Prostate gland (tissue), 2 donors: ENCODE measurements at places on chromosomes 12 and 14.

DNA sequence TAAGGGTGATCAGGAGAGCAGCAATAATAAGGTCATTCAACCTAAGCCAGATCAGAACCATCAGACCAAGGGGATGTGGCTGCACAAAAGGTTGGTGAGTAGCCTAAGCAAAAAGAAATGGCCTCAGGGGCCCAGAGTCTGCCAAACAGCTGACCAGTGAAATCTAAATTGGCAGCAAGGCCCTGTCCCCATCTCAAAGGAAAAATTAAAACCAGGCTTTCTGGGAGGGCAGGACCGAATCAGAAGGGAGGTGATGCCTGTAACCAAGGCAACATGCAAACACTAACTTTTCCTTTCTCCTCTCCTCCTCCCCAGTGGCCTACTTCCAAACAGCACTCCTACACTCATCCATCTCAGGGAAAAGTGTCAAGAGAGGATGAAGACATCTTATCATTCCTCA lies 256.4 kb downstream of the NUAK1 start:
- no peak for DNase-seq
- H3K4me1 ChIP-seq: no peaks in the 10 kb centered on the region
- no peaks in the 10 kb centered on the region for H3K27me3 ChIP-seq
- H3K36me3 ChIP-seq: no peaks in the 10 kb centered on the region
- H3K27ac ChIP-seq: no peak overlapping the region

DNA sequence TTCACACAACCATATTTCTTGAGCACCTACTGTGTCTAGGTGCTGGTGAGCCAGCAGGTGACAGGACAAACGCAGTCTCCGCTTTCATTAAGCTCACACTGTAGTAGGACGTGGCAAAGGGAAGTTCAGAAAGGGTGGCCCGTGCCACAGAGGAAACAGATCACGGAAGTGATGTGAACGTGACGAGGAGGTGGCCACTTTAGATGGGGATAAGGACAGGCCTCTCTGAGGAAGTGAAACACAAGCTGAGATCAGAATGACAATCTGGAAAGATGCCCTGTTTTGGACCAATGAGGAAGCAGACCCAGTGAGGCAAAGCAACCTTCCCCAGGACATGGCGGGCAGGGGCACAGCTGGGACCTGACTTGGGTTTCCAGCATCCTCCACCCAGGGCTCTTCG lies 127.4 kb upstream of the PRMT8 start:
- no peaks in the 10 kb centered on the region for H3K4me1 ChIP-seq
- no peak overlapping the region for H3K27ac ChIP-seq
- DNase-seq: no peak
- H3K27me3 ChIP-seq: no peaks in the 10 kb centered on the region

DNA sequence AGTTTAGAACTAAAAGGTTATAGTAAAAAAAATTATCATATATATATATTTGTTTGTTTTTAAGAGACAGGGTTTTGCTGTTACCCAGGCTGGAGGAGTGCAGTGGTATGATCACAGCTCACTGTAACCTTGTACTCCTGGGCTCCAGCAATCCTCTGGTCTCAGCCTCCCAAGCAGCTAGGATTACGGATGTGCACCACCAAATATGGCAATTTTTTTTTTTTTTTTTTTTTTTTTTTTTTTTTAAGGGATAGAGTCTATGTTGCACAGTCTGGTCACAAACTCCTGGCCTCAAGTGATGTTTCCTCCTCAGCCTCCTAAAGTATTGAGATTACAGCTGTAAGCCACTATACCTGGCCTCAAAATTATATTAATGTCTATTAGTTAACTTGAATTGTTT lies 48.7 kb downstream of the PAPLN start:
- H3K27me3 ChIP-seq: no peaks in the 10 kb centered on the region
- no peaks in the 10 kb centered on the region for H3K36me3 ChIP-seq
- no peak overlapping the region for H3K4me3 ChIP-seq
- no peaks in the 10 kb centered on the region for H3K4me1 ChIP-seq

DNA sequence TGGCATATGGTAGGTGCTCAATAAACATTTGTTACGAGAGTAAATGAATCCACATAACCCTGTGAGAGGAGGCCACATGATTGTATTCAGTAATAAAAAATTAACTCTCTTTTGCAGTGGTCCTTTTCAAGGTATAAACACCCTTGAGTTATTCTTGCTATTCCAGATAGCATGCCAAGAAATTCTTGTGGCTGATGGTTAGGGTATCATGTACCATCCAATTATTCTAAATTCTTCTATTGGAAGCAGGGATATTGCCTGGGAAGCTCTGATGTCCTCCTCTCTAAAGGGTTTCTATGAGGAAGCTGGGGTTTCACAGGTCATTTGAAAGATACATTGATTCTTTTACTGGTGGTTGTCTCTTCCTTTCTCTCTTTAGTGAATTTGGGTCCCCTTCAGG lies 10.1 kb downstream of the AKAP6 start:
- no peak overlapping the region for H3K4me3 ChIP-seq
- no peaks in the 10 kb centered on the region for H3K27me3 ChIP-seq
- no peaks in the 10 kb centered on the region for H3K36me3 ChIP-seq

GRCh38 chr14:56172571-56172971 lies 54.4 kb downstream of the PELI2 start:
- no peak overlapping the region for H3K27ac ChIP-seq
- H3K4me1 ChIP-seq: peaks cover 3% of the 10 kb centered on the region
- DNase-seq: no peak
- no peak overlapping the region for H3K4me3 ChIP-seq
- H3K27me3 ChIP-seq: no peaks in the 10 kb centered on the region

- H3K4me3 ChIP-seq: no peak overlapping the region
- no peak overlapping the region for H3K27ac ChIP-seq
- no peaks in the 10 kb centered on the region for H3K4me1 ChIP-seq
Observed at GRCh38 chr12:71071536-71072097, 86.2 kb downstream of the TSPAN8 start.
